GM10248 (cell line): ENCODE measurements at places on chromosomes 2 and 18.

GRCh38 chr2:85635636-85636035 is 19.6 kb downstream of the USP39 start:
- DNase-seq, result no peak

DNA sequence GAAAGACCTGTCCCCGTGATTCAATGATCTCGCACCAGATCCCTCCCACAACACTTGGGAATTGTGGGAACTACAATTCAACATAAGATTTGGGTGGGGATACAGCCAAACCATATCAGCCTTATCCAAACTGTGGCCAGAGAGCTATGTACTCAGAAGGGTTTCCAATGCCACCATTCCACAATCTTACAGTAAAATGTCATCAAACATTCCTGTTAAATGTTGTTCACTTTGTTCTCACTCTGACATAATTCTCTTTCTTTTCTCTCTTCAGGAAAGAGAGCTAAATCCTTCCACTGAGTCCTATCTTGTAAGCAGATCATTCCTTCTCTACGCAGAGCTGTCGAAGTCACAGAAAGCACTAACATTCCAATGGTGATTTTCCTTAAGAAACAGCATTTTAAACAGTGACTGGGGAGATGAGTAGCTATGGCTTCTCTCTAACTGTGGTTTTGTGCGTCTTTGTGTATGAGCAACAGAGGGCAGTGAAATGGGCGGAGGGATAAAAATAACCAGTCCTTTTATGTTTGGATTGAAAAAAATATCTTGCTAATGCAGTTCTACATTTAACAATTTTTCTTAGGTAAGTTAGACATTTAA is 684.7 kb downstream of the EPHA4 start:
- DNase-seq, result no peak

- no peak for DNase-seq
Measured at GRCh38 chr18:12038082-12038638, 55.5 kb upstream of the ANKRD62 start.

DNA sequence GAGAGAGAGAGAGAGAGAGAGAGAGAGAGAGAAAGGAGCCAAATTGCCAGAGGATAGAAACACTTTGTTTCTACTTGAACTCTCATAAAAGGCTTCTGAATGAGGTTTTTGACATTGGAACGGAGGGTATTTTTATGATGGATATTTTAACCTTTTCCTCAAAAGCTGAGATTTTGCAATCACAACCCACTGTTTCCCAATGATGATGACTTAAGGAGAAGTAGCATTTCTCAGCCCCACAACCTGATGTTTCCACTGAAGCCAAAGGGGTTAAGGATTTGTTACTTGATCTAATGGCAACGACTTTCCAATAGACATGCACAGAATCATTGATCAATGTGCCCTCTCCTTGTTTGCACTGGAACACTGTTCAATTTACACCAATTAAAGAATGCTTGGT is 67.1 kb upstream of the POU3F3 start:
- DNase-seq, result no peak

DNA sequence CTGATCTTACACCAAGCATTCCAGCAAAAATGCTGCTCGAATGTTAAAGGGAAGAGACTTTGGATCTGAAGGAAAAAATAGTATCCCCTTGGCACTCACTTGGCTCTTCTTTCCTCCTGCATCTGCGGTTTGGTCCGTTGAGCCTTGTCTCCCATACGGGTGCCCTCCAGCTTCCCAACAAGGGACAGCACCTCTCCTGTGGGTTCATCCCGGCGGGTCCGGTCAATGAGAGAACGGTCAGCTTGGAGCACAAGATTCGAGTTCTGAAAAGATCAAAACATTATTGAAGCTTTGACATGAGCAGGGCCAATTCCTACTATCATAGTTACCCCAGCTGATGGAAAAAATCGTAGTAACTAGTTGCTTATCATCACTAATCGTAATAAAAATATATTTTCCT is 740 bp downstream of the SNRNP200 start:
- no peak for DNase-seq

DNA sequence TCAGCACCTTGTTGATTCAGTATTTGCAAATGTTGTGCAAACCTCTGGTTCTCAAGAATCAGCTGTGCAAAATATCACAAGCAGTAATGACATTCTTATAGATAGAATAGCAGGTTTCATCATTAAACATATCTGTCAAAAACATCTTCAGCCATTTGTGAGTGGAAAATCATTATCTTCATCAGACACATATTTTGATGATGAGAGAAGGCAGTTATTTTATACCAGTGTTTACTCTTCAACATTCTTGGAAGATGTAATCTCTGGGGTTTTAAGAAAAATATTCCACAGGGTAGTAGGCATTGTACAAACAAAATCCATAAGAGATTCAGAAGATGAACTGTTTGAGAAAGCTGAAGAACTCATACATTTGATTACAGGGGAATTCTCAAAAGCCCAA is 64.3 kb downstream of the FSIP2 start:
- no peak for DNase-seq

DNA sequence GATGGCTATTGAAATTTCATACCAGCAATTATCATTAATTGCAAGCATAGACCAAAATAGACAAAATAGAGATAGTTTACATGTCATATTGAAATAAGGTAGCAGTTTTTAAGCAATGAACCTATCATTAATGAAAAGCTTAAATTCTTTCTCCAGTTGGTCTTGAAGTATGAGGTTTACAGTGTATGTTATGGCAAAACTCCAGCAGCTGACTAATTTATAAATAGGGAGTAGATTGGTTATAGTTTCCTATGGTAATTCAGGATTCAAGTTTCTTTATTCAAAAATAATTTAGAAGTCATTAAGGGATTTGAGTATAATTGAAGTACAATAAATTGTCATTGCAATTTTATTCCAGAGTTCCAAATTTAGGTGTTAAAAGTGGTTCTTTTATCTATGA is 69.6 kb upstream of the COL5A2 start:
- no peak for DNase-seq
